ENCODE measurements at places on chromosomes 2 and 18.

DNA sequence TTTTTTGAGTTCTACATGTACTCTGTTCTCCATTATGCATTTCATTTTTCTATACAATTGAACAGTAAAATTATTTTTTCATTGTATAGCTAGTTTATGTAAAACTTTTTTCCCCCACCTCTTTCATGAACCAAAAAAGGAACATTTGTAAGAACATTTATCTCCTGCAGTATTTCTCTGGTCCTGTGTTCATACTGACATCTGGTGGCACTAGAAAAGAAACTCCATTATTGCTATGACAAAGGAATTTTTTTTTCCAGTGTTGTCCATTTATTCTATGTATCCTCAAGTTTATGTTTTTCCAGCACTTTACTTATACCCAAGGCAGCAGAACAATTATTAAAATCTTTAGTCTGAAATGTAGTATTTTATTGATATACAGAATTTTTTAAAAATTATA lies 27.4 kb upstream of the CHAC2 start:
- no peak for DNase-seq

DNA sequence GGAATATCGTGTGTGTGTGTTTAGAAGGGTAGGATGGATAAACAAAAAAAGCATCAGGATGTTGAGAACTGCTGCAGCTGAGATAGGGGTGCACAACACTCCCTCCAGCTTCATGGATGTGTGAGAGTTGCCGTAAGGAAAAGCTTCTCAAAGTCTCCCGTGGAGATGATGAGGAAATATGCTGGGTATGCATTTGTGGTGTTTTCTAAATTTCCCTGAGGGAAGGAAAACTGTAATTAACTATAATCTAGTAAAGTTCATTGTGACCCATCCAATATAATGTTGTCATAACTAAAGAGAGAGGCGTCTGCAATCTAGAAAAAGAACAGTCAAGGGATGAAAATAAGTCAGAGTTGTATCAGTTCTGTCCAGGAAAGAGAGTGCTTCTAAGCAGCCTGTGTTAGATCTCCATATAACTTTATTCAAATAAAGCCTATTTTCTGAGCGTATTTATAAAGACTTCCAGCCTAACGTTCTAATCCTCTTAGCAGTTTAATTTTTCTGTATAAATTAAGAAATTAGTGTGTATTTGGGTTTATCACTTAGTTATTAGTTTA lies 7.3 kb upstream of the LMAN2L start:
- no peak for DNase-seq

GRCh38 chr2:136246086-136246669 lies 128.2 kb upstream of the CXCR4 start:
- no peak for DNase-seq

DNA sequence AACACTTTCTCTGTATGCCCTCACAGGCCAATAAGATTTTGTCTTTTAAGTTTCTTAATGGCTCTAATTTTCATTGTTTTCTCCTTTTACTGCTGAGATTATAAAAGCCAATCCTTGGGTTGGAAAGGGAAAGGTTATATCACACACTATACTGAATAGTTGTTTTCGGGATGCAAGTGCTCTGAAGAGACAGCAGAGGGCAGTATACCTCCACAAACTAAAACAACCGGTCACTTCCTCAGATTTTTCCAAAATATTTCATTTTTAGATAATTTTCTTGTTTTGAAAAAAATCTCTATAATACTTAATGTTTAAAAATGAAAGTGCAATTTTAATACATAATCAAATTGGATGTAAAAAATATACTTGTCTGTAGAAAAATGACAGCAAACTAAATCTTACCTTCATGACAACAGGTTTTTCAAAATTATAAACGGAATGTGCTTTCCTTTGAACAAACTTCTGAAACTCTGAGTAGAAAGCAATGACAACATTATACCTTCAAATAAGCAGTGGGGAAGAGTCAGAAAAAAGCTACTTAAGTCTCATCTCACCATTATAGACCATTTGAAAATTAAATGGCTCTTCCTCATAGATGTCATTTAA lies 82.7 kb downstream of the ORC4 start:
- no peak for DNase-seq

DNA sequence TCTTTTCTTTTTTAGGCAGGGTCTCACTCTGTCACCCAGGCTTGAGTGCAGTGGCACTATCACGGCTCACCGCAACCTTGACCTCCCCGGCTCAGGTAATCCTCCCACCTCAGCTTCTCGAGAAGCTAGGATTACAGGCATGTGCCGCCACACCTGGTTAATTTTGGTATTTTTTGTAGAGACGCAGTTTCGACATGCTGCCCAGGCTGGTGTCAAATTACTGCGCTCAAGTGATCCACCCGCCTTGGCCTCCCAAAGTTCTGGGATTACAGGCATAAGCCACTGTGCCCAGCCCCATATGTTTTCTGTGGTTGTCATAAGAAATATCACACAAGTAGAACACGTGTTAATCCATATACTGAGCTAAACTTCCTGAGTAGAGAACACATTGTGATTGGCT lies 14.6 kb downstream of the ENOSF1 start:
- DNase-seq: no peak

- DNase-seq: no peak
These were observed 62.9 kb downstream of the COX7A2L start for GRCh38 chr2:42298132-42298531.

GRCh38 chr18:57544936-57545660 lies 41.4 kb downstream of the FECH start:
- no peak for DNase-seq

DNA sequence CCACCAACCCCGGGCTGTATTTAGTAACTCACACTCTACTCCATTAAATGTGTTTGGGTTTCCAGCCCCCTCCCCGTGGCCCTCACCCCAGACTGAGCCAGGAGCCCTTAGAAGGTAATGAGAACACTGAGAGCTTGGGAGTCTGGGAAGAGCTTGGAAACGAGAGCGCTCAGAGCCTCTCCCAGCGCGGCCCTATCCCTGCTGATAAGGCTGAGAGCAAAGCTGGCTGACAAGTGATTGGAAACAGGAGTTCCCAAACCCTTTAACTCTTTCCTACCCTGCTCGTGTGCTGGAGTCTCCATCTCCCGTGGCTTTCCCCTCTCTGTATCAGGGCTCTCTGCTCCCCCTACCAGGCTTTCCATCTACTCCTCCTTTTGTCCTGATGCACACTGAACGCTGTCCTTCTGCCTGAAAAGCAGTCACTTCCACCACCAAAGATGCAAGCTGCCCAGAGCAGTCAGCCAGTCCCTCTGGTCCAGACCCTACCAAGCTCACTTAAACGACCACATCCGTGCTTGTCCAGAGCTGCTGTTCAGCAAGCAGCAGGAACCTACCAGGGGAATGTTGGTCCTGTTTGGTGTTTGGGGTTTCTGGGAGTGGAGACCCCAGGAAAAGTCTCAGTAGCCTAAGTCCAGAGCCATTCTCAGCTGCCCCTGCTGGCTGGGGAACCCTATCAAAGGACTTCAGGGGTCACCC lies 100.0 kb upstream of the PKDCC start:
- no peak for DNase-seq

- DNase-seq: no peak
These were observed 11.1 kb upstream of the INO80C start for GRCh38 chr18:35508746-35509338.

GRCh38 chr2:2904721-2905350 lies 472.8 kb downstream of the EIPR1 start:
- DNase-seq: no peak

DNA sequence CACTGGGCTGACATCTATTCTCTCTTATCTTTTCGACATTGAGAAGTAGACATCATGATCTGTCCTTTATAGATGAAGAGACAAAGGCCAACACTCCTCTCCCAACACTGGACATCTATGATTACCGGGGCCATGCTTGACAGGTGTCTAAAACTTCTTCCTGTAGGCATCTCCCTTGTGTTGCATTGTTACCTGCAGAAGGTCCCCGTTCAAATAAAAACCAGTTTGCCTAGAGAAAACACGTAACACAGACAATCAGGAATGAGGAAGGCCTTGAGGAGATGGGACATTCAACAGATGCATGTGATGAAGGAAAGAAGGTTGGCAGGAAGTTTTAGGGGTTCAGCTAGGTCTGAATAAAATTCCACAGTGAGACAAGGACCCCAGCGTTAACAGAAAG lies 70.8 kb upstream of the ST8SIA3 start:
- no peak for DNase-seq

GRCh38 chr2:100625717-100626116 lies 62.9 kb downstream of the PDCL3 start:
- DNase-seq: no peak

DNA sequence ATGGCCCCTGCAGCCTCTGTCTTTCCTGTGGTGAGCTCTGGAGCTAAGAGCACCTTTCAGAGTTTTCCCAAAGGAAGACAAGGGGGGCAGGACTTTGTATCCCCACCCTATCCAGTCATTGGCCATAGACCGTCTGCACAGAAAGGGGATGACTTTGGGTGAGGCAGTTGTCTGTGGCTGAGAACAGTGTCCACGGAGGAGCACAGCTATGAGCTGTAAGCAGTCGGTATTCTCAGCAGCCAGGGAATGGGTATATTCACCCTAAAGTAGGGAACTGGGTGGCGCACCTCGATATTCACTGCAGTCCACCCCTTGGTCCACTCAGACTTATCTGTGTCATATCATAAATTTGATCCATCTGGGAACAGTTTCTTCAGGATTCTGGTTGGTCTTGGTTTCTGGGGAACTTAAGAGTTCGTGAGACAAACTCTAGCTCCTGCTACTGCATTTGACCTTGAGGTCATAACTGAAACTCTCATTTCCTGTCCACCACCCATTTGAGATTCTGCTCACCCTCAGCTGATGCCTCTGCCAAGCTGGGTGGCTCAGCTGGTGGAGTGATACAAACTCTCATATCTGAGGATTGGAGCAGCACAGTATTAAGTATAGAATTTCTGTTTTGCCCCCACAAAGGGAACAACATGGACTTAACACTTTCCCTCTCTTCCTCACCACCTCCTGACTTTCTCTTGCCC lies 45.2 kb upstream of the SCG2 start:
- DNase-seq: no peak

- DNase-seq: no peak
These were observed 94.5 kb downstream of the KCNF1 start for GRCh38 chr2:11006191-11006590.

GRCh38 chr2:160352500-160352899 lies 141.1 kb downstream of the RBMS1 start:
- DNase-seq: no peak
